ENCODE measurements at places on chromosomes 12 and 14.

DNA sequence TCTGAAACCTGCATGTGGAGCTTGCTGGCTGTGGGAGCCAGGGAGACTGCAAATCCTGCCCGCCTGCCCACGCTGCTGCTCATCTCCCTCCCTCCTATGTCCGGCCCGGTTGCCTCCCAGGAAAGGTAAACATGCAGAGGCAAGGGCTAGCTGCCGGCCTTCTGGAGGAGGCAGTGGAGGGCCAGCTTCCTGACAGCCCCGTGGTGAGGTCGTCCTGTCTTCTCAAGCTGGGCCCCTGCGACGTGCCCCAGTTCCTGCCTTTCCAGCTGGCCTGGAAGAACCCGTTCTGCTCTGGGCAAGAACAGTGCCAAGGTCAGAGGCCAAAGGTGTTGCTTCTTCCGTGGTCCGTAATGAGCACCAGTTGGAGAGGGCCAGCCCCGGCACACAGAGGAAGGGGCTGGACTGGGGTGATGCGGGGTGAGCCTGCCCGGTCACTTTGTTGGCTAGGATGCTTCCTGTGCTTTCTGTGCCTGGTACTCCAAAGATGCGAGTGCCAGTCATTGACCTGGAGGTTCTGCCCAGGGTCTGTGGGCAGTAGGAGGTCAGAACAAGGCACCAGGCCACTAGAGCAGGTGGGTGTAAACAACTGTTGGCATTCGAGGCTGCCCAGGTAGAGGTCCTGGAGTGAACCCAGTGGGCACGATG, 25.3 kb downstream of the TPCN1 start:
- DNase-seq = no peak

GRCh38 chr12:107580750-107581618, 104.6 kb upstream of the PWP1 start:
- no peak for DNase-seq

DNA sequence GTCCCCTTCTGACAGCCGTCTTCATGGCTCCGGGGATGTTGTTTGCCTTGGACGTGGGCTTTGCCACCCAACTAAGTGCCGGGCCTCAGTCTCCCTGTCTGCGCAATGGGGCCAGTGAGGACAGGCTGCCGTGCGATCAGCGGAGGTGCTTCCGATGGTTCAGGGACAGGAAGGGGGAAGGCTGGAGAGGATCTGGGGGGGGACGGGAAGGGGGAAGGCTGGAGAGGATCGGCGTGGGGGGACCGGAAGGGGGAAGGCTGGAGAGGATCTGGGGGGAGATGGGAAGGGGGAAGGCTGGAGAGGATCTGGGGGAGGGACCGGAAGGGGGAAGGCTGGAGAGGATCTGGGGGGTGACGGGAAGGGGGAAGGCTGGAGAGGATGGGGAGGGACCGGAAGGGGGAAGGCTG, 3.4 kb downstream of the MMP17 start:
- no peak for DNase-seq

DNA sequence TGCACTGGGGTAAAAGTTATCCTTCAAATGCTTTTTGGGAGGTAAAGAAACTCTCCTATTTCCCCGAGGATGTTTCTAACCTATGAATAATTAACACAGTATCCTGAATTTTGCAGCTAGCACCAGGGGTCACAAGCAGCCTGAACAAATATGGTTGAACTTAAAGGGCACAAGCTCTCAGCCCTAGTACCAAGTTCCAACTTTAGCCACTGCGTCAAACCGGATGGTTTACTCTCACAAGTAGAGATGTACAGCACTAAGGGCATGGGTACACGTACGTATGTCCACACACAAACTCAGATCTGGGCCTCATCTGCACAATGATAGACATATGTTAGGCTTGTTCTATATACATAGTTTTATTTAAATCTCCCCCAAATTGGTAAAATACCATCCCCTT, 4.7 kb downstream of the CCDC88C start:
- DNase-seq = no peak

DNA sequence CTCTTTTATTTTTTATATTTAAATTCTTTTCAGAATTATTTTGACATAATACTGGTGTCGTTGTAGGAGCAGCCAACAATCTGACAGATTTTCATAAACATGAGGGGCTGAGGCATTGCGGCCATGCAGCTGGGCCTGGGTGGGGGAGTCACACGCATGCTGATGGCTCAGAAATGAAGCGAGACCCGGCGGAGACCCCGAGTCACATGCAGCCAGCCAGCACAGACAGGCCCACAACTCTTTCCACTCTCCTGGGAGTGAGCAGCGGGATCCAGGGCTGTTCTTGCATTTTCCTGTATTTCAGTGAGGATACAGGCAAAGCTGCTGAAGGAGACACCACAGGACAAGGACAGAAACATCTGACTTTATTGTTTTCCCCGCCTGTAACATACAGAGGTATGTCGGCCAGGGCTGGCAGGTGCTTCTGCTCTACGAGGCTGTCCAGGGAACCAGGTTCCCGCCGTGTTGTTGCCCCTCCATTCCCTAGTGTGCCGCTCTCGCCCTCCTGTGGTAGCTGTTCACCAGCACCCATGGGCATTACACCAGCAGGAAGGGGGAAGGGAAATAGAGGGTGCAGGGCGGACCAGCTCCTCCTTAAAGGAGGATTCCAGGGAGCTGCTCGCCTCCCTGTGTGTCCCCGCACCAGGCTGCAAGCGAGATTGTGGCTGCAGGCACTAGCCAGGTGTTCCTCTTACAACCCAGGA, 30.5 kb downstream of the FZD10 start:
- DNase-seq = no peak

DNA sequence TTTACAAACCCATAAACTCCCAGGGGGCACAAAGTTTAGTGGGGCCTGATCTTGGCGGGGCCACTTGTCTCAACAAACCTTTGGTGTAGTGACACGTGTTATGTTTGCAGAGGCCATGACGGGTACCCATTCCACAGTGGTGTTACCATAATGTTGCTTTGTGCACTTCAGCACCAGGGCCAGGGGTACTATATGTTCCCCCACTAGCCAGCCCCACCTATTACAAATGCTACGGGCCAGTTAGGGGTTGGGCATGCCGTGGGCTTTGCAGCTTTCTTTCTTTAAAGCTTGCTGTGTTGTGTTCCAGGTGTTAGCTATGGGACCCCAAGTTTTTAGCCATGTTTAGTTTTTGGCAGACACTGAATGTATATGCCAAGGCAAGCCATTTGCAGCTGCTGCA, 30.8 kb upstream of the G2E3 start:
- no peak for DNase-seq

DNA sequence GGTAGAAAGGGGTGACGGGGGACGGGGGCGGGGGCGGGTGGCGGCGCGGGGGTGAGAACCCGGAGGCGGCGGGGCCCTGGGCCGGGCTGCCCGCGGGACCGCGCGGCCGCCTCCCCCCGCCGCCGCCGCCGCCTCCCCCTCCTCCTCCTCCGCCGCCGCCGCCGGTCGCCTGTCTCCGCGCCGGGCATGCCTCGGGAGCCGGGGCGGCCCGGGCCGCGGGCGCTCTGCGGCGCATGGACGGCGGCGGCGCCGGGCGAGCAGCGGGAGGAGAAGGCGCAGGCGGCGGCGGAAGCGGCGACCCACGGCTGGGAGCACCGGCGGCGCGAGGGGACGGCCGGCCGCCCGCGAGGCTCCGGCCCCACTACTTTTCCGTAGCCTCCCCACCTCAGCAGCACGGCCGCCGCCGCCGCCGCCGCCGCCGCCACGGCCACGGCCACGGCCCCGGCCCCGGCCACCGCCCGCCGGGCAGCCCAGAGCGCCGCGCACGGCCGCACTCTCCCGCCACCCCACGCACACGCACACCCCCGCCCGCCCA, at the start of gene NPAS3:
TSS of gene NPAS3 (plus strand) at position 161 of the 535 bp plus-strand sequence.
- DNase-seq = no peak

DNA sequence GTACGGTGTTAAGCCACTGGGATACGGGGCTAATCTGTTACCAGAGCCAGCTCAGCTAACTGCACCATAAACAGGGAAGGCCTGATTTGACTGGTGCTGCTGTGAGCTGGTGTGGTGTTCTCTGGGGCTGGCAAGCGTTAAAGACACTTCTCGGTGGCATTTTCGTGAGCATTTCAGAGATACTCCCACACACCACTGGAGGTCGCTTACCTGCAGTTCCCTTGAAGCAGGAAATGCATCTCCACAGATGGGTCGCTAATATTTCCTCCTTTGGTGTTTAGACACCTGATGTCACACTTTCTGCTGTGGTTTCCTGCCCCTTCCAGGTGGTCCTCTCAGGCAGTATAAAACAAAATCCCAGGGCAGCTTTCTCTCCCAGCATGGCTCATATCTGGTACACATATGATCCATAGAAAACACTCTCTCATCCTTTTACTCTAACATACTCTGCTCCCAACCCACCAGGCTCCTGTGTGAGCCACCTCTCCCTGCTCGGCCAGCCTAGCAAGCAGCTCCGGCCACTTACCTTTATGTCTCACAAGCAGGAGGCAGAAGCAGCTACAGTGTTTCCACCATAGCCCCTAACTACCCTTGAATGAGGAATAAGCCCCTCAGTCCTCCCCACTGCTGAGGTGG, 129.9 kb upstream of the GRIN2B start:
- no peak for DNase-seq

- no peak for DNase-seq
These were observed 8.1 kb upstream of the ATL1 start for GRCh38 chr14:50551877-50552276.

DNA sequence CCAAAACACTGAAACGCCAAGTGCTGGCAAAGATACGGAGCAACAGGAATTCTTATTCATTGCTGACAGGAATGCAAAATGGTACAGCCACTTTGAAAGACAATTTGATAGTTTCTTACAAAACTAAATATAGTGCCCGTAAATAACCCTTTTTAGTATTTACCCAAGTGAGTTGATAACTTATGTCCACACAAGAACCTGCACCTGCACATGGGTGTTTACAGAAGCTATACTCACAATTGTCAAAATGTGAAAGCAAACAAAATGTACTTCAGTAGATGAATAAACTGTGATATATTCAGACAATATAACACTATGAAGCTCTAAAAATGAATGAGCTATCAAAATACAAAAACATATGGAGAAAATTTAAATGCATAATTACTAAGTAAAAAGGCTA, 86.6 kb downstream of the ATXN7L3B start:
- DNase-seq = no peak

DNA sequence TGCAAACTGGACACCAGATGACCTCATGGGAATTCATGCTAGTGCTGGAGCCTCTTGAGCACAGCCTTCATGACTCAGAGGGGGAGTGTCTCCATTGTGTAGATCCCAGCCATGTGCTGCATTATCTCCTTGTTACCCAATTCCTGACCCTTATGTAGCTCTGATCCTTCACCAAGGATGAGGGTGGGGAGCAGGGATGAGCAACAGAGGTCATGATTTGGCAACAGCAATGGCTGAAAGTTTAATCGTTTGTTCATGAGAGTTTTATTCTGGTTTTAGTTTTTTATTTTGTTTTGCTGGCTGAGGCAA, 9.5 kb upstream of the BDKRB1 start:
- no peak for DNase-seq

DNA sequence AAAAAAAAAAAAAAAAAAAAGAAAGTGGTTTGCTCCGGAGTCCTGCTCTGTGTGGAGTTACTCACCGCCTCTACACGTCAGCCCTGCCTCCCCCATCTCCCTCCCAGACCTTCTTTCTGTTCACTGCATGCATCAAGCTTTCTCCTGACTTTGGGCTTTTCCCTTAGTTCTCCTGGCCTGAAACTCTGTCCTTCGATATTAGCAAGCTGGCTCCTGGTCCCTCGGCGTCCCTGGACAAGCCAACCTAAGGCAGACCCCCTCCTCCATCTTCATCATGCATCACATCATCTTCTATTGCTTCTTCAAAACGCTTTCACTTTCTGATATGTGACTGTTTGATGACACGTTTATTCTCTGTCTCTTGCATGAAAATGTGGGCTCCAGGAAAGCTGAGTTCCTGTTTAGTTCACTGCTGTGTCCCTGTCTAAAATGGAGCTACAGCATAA, 40.6 kb downstream of the SLC15A4 start:
- DNase-seq = no peak

DNA sequence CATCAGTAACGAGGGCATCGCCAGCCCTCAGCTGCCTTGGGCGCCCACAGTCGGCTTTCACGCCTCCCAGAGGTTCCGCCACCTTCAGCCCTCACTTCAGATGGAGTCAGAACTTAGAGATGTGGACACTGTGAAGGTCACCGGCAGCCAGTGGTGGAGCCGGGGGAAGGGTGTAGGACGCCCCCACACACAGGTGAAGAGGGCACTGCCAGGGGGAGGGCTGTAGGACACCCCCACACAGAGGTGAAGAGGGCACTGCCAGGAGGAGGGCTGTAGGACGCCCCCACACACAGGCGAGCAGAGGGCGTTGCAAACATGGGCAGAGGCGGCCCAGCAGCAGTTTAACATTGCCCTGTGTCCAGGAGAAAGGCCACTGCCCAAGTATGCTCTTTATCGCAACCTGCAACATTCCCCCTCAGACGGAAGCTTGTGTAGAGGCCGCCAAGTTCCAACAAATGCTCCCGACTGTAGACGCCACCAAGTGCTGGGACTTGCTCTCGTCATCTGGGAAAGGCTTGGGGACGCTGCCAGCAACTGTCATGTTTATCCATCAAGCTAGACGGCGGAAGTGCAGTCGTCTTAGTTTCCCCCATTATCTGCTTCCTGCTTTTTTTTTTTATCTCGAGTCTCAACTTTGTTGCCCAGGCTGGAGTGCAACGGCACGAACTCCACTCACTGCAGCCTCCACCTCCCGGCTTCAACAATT, 4.9 kb upstream of the ANKLE2 start:
- DNase-seq = no peak

DNA sequence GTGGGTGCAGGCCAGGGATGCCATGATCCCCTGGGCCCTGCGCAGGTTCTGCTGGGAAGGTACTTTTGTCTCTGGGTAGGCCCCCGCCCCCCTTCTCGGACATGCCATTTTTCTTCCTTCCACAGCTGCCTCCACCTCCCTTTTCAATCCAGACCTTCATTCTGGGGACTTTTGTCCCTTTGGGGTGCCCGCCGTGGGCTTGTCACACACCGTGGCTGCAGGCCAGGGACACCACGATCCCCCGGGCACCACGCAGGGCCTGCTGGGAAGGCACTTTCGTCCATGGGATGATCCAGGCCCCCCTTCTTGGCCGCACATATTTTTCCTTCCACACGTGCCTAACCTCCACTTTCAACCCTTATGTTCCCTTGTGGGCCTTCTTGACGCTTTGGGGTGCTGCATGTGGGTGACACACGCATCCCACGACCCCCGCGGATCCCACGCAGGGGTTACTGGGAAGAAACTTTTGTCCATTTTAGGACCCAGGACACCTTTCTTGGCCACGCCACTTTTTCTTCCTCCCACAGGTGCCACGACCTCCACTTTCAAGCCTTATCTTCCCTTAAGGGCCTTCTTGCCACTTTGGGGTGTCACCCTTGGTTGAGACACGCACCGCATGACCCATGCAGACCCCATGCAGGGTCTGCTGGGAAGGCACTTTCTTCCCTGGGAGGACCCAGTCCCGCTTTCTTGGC, 272.5 kb downstream of the ALG10 start:
- no peak for DNase-seq

DNA sequence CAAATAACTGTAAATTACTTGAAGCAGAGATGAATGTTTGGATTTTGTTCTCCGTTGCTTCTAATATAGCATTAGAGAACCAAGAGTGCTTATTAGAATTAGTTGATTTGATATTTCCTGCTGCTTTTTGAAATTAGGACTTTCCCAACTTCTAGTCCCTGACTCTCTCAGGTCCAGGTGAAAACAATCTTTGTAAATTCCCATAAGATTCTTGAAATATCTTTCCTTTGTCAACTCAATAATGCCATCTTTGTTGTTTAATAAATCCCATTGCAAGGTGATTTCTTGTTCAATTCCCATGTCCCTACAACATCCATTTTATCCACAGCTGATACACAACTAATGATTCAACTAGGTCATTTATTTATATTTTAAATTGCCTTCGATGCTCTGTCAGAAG, at the start of gene OR4K2:
TSS of gene OR4K2 (plus strand) at position 301 of the 400 bp plus-strand sequence. CDS start 1,126 bp downstream, outside the sequence.
- no peak for DNase-seq

All from stimulated activated CD8-positive, alpha-beta memory T cell treated with anti-CD3 and anti-CD28 coated beads, Interleukin-4, amount 100 ng/mL, for 1 hour (primary cell).